ENCODE measurements at places on chromosomes 2 and 18.

DNA sequence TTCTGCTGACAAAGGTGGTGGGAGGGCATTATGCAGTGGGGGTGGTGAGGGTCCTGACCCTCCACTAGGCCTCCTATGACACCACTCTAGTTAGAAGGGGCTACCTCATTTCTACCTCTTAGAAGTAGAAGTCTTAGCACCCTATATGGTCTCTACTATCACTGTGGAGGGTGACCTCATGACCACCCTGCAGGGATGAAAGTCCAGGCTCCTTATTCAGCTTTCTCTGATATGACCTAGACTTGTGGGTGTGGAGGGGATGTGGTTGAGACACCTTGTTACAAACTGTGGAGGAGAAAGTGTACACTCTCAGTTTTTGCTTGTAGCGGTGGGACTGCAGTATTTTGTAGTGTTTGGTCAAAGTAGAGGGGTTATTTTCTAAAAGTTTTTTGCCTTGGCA lies 18.6 kb downstream of the TMEM182 start:
- DNase-seq: no peak

DNA sequence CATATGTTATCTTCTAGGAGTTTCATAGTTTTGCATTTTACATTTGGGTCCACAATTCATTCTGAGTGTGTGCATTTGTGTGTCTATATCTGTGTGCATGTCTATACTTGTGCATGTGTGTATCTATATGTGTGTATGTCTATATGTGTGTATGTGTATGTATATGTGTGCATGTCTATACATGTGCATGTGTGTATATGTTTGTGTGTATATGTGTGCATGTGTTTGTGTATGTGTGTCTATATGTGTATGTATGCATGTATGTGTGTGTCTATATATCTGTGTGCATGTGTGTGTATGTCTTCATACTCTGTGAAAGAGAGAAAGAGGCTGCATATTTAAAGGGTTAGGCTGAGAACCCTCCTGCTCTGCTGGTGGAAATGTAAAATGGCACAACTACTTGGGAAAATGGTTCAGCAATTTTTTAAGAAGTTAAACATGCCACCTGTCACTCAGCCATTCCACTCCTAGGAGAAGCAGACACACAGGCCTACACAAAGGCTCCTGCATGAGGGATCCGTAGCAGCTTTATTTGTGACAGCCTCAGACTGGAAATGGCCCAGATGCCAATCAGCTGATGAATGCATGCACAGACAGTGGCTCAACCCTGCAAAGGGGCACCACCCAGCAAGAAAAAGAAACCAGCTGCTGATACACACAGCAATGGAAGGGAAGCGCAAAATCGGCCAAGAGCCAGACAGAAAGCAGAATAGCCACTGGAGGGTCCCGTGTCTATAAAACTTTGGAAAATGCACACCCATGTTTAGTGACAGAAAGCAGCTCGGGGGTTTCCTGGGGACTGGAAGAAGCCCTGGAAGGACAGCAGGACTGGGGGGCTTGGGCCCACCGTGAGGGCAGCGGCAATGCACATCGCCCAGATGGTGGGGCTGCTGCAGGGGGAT lies 146.8 kb downstream of the SEPTIN10 start:
- DNase-seq: peak; percentile 78

GRCh38 chr18:12287684-12288402 lies 20.2 kb upstream of the TUBB6 start:
- peak; percentile 97 for DNase-seq

GRCh38 chr18:904218-905090 lies at the start of gene ADCYAP1:
Gene ADCYAP1 (plus strand): TSS chr18:904871. CDS start chr18:905387, 516 bp downstream.
- no peak for DNase-seq

GRCh38 chr2:193539188-193539587 lies 1344.5 kb upstream of the TMEFF2 start:
- DNase-seq: no peak

DNA sequence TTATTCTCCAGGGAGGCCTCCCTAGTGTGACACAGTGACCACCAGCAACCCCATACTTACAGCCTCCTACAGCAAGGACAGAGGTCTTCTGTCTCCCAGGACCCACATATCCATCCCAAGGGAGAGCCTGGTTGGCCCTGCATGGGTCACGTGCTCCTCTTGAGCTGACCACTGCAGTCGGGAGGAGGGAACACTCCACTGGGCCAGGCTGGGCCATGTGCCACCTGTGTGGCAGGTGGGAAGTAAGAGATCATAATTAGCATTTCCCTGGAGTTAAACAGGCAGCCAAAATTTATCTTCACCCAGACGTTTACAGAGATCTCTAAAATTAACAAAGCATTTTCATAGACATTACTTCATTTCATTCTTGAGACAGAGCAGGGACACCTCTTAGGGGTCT lies 33.4 kb upstream of the MLPH start:
- DNase-seq: no peak

- DNase-seq: peak; percentile 60
Measured at GRCh38 chr2:223779877-223780276, 57.5 kb downstream of the AP1S3 start.

GRCh38 chr2:109185338-109185737 lies 56.3 kb downstream of the SH3RF3 start:
- DNase-seq: peak; percentile 79

DNA sequence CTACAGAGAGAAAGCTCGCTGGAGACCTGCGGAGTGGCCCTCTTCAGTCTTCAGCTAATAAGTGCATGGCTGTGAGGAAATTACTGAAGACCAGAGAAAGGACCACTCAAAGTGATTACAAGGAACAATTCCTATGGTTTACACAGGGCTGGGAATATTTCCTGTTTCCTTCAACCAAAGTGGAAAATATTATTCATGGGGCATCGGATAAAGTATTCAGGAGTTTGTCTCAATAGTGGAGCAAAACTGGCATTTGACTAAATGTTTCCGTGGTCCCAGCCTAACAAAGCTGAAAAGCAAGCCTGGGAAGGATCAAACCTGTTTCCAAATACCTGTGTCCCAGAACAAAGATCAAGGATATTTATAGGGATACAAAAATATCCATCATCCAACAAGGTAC lies 32.0 kb upstream of the CNGA3 start:
- DNase-seq: no peak

DNA sequence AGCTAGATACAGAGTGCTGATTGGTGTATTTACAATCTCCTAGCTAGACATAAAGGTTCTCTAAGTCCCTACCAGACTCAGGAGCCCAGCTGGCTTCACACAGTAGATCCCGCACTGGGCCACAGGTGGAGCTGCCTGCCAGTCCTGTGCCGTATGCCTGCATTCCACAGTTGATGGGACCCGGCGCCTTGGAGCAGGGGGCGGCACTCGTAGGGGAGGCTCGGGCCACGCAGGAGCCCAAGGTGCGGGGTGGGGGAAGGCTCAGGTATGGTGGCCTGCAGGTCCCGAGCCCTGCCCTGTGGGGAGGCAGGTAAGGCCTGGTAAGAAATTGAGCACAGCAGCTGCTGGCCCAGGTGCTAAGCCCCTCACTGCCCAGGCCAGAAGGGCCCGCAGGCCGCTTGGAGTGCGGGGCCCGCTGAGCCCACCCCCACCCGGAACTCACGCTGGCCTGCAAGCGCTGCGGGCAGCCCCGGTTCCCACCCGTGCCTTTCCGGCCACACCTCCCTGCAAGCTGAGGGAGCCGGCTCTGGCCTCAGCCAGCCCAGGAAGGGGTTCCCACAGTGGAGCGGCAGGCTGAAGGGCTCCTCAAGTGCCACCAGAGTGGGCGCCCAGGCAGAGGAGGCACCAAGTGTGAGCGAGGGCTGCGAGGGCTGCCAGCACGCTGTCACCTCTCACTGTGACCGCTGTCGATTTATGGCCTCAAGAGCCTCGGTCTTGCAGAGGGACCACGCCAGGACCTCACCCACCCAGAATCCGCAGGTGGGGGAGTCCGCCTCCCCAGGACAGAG lies 76.5 kb downstream of the MEX3C start:
- DNase-seq: no peak

DNA sequence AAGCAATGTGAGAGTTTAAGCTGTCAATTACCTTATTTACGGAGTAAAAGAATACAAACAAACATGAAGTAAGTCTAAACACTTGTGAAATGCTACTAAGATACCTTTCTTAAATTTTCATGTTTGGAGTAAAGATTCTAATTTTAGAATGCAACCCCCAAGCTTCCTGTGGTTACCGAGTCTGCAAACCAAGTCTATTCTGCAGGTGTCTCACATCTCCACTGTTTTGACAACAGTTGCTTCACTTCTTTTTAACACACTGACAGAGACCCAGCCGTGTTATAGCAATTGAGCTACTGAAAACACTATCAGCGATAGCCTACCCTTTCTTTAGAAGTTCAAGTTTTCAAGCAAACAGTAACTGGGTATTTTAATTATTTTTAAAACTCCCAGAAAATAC lies 608.3 kb downstream of the ERBB4 start:
- no peak for DNase-seq

- DNase-seq: no peak
Measured at GRCh38 chr2:86746939-86747338, 26.8 kb downstream of the RMND5A start.

DNA sequence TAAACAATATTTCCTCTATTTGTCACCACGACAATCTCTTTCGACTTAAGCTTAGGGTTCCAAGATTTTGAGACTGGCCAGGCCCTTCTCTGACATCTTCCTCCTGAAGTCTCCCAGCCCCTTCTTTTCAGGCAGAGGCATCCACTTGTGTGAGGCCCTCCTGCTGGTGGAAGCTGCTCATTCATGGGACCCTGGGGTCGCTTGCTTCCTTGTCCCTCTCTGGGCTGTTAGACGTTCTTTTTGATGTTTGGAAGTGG lies 188.2 kb upstream of the APCDD1 start:
- DNase-seq: no peak

- DNase-seq: no peak
Measured at GRCh38 chr2:95024371-95024770, 1.1 kb upstream of the MAL start.

- DNase-seq: no peak
Measured at GRCh38 chr2:40564184-40564583, 112.3 kb upstream of the SLC8A1 start.

GRCh38 chr2:102782933-102783332 lies 21.1 kb downstream of the TMEM182 start:
- DNase-seq: no peak

GRCh38 chr2:203177361-203177760 lies 61.5 kb upstream of the CYP20A1 start:
- peak; percentile 35 for DNase-seq

- no peak for DNase-seq
Measured at GRCh38 chr2:137183206-137183898, 418.0 kb downstream of the THSD7B start.

DNA sequence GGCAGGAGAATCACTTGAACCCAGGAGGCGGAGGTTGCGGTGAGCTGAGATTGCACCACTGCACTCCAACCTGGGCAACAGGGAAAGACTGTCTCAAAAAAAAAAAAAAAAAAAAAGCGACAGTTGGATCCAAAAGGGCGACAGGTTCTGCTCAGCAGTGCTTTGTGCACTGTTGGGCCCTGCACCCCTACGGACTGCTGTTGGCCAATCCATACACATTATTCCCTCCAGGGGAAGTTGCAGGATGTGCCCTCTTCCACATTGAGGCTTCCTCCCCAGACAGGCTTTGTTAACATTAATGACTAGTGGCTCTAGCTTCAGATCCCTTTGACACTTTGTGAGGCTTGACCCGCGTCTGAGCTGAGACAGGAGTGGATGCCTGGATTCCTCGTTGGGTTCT lies 9.4 kb downstream of the NT5DC4 start:
- DNase-seq: no peak

- peak; percentile 17 for DNase-seq
Measured at GRCh38 chr2:11647834-11648600, 22.0 kb downstream of the NTSR2 start.

GRCh38 chr2:208297961-208298360 lies 31.9 kb downstream of the PIKFYVE start:
- no peak for DNase-seq

GRCh38 chr2:10141736-10142639 lies 19.4 kb downstream of the RRM2 start:
- no peak for DNase-seq

Measured in EL (cell line).